Posterior vena cava (tissue), 2 donors: ENCODE measurements at places on chromosomes 3 and 15. TPM values are rescaled to one million over a fixed set of nuclear protein-coding genes. Genes with fewer than 3 reads are reported as not detected.

DNA sequence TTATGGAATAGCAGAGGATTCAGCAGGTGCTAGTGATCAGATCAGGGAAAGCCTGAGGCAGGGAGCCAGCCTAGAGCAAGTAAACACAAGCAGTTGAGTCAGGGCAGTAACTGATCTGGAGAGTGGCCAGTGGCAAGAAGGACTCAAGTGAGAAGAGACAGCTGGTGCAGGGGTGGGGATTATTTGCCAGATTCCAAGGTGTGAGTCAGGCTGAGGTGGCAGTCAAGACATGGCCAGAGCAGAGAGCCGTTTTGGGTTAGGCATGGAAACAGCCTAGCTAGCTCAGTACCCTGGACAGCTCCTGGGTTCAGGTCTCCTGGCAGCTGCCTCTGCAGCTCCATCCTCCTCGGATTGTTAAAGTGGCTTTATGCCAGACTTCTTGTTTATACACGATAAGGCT is 281.9 kb upstream of the ONECUT1 start:
- no peak for DNase-seq

- DNase-seq: no peak
Measured at GRCh38 chr3:161770484-161771386, 274.1 kb downstream of the OTOL1 start.

The SYNPR gene
- not detected for total RNA-seq

DNA sequence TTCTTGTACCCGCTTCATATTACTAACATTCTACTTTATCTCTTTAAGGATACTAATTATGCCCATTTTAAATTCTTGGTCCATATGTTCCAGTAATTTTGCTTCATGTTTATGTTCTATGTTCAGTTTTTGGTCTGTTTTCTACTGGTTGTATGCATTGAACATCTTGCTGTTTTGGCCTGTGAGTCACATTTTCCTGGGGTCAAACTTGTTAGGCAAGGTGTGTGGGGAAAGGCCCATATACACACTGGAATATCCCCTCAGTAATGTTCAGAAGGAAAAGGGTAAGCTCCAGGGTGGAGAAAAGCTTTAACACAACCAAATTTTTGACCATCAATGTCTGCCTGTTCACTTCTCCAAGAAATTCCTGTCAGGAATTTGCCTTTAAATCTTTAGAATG is 337.7 kb downstream of the SLC9A9 start:
- DNase-seq: no peak

The LRRC34 gene
- 4.8 TPM for total RNA-seq

GRCh38 chr15:79724804-79725203 is 172.0 kb downstream of the MTHFS start:
- no peak for DNase-seq

- no peak for DNase-seq
Measured at GRCh38 chr3:181017690-181018089, 28.2 kb upstream of the DNAJC19 start.

GRCh38 chr3:9079676-9080075 is 116.4 kb upstream of the RAD18 start:
- no peak for DNase-seq

GRCh38 chr3:114436182-114436581 is 142.4 kb downstream of the TIGIT start:
- no peak for DNase-seq

The USP13 gene
- 12.1 TPM for total RNA-seq

The PLCB2 gene
- 20.8 TPM for total RNA-seq

DNA sequence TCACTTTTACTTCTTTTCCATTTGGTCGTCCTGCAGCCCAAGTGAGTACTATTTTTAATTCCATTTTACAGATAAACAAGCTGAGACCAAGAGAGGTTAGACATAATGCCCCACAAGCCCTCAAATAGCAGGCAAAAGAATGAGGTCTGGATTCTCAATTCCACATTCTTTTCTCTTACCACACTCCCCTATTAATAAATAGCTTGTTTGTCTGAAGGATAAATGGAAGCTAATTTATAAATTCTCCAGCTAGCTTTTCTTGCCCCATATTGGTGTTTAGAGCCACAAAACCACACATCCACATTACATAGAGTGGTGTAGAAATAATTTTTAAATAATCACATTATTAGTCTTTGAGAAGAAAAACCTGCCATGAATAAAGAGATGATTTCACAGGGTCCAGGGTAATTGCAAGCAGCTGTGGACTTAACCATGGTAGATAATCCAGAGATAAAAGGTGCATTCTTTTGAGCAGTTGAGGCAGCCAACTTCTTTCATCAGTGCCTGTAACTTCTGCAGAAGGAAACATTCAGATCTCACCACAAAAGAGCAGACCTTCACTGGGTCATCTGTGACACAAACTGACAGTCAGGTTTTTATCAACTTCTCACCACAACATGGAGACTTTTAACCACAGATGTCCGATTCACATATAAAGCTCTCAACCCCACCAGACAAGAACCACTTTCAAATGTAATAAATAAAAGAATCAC is 313.4 kb upstream of the STT3B start:
- DNase-seq: no peak

GRCh38 chr15:74863239-74864056 is 9.7 kb downstream of the SCAMP2 start:
- no peak for DNase-seq

GRCh38 chr3:160134964-160135363 is 90.3 kb upstream of the C3orf80 start:
- no peak for DNase-seq

DNA sequence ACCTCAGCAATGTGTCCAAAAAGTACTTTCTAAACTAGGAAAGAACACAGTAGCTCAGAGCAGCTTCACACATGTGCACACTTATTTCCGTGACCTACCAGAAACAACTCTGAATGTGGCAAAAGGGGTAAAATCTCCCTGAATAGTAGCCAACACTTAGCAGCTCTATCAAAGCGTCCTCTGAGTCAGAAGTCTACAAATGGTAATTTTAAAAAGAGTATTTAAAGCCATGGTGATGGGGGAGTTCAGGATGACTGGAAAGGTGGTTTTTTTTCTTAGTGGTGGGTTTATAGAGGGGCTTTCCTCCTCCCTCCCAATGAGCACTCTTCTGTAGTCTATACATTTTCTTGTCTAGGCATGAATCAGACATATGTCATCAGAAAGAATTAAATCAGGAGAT is 223.8 kb upstream of the PRICKLE2 start:
- DNase-seq: no peak

- no peak for DNase-seq
Measured at GRCh38 chr15:88491158-88491557, 23.6 kb downstream of the MRPS11 start.

The MAP2K5 gene
- 21.7 TPM for total RNA-seq

DNA sequence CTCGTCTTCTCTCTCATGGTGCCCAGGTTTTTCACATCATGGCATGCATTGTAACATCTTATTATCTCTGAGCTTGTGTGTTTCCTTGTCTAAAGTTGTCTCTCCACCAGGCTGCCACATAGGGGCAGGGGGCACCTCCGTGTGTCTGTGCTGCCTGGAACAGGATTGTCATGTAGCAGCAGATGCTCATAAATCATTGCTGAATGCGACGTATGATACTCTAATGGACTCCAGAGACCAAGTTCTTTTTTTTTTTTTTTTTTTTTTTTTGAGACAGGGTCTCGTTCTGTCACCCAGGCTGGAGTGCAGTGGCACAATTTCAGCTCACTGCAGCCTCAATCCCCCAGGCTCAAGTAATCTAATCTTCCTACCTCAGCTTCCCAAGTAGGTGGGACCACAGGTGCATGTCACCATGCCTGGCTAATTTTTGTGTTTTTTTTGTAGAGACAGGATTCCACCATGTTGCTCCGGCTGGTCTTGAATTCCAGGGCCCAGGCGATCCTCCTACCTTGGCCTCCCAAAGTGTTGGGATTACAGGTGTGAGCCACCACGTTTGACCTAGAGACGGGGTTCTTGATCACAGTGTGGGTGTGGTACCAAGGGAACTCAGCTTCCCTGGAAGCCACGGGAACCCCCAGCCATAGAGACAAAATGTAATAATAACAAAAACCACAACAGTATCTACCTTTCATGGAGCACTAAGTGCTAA is 4.7 kb upstream of the DNASE1L3 start:
- DNase-seq: no peak

DNA sequence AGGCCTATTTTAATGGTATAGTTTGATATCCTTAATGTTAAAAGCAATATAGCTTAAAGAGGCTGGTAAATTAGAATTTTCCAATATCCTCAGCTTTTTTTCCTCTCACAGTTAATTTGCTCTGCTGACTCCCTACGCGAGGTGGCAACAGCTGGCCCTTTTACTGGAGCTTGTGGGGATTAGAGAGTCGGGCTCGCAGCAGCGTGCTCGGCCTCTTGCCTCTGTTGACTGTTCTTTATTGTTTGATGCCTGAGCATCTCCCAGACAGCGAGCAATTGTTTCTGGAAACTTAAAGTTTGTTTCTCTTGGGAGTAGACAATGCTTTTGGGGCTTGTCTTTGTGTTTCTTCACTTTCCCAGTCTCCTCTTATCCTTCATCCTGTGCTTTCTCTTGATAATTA is 80.8 kb downstream of the OPA1 start:
- no peak for DNase-seq

GRCh38 chr3:153210146-153210545 is 48.1 kb downstream of the RAP2B start:
- DNase-seq: no peak

GRCh38 chr3:190581041-190581541 is 67.2 kb downstream of the IL1RAP start:
- DNase-seq: no peak

The PLD1 gene
- total RNA-seq: 18.5 TPM

DNA sequence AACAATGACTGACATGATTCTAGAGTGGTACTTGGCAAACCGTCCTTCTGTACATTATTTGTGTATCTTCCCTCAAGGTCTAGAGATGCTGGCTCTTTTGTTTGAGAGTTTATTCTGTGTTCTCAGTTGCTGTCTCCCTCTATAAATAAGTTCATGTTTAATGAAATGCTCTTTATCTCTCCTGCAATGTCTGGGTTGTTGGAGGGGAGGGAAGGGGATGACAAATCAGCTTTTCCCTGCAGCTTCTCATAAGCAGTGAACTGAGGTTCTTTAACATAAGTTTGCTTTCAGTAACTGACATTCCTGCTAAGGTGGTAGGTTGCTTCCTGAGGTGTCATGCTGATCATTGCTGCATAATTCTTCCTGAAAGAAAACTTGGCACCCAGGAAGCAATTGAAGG is 21.8 kb downstream of the ITPR1 start:
- DNase-seq: no peak

GRCh38 chr3:11452312-11452711 is 180.1 kb downstream of the ATG7 start:
- no peak for DNase-seq

GRCh38 chr3:13518516-13518953 is 30.4 kb upstream of the FBLN2 start:
- peak; percentile 94 for DNase-seq

The CIP2A gene
- total RNA-seq: 3.5 TPM

GRCh38 chr15:31303726-31304648 is 22.6 kb upstream of the KLF13 start:
- no peak for DNase-seq

GRCh38 chr15:60396100-60396499 is 1.7 kb downstream of the ANXA2 start:
- DNase-seq: no peak

The ZNF660 gene
- 7.7 TPM for total RNA-seq

DNA sequence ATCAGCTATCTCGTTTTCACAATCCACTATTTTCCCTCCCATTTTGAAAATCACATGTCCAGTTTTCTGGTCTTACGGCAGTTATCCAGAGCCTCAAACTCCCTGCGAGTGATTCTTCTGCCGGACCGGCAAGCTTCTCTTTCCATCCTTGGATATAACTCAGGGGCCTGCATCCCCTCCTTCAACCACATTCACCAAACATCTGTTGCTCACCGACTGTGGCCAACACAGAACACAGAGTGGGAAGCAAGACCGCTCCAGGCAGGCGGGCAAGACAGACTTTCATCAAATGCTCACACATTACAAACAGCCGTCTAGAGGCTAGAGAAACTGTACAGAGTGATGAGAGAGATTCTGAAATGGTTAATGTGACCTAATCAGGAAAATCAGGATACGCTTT is 7.6 kb upstream of the SLC12A8 start:
- no peak for DNase-seq

DNA sequence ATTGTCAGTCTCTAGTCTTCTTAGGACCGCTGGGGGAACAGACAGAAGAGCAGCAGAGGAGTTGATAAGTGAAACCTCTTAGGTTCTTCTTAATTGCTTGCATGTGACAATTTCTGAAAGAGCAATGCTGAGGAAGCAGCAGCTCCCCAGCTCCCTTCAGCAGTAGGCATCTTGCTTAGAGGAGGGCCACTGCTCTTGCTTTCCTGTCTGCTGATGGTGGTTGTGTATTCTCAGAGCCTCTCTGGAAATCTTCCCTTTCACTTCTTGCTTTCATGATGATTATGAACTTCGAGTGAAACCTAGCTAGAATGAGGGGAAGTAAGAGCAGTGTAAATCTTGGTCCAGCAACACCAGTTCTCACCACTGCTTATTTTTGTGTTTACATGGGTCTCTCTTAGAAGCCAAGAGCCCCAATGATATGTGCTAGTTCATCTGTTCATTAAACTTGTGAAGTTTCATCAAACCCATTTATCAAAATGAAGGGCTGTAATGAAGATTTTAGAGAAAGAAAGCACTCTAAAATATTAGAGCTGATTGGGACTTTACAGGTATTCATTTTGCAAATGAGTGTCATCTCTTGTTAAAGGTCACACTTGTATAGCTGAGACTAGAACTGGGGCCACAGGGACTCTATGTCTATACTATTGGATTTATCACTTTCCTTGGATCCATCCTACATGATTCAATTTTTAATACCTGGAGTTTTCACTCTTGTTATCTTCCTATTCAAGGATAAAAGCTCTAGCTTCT is 246.7 kb downstream of the LPP start:
- no peak for DNase-seq

The TEX55 gene
- total RNA-seq: not detected

The PRKCI gene
- 25.5 TPM for total RNA-seq

DNA sequence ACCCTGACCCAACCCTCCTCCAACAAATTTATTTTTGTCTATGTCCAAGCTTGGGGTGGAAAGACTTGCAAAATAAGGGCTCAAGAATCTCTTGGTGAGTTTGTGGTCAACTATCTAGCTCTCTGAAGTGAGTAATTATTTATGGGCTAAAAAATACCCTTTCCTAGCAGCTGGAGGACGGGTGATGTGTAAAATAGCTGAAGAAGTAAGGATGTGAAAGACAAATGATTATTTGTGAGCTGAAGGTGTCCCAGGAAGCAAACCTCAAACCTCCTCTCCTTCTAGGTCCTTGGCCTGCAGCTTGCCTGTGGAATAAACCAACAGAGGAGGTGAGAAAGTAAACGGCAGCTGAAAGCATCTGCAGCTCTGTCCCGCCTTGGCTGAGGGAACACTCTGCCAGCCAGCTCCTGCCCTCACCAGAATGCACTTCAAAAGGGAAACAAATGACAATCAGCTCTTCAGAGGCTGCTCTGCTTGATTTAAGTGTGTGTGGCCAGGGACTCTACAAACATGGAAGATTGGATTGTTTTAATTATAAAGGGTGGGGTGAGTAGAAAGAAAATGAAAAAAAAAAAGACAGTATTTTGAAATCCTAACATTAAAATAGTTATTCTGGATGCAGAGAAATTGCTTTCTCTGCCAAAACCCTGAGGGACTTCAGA is 60.3 kb downstream of the TM4SF4 start:
- no peak for DNase-seq
